GM13977 (cell line): ENCODE measurements at places on chromosomes 16 and 17.

DNA sequence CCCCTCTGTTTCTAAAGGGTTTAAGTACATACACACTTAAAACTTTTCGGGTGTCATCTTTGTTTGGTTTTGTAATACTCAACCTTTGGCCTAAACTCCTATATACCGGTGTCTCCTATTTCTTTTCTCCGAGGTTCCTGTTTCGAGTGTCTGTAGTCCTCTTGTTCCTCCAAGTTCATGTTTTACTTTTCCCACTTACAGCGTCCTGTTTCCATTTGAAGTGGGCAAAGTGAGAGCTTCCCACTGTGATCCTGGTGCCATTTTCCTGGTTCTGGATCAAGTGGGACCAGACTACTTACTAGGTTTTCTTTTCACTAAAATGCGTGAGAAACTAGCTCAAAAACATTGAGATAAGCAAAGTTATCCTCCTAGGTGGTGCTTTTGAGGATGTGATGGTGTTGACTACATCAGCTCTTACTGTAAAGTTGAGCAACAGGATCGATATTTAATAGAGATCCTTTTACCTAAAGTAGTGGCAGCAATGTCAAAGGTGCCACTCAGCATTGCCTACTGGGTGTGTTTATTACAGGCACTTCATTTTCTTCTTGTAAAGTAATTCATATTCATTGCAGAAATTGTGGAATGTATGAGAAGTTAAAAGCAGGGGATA is 1.3 kb downstream of the PSMD3 start:
- no peak for DNase-seq

DNA sequence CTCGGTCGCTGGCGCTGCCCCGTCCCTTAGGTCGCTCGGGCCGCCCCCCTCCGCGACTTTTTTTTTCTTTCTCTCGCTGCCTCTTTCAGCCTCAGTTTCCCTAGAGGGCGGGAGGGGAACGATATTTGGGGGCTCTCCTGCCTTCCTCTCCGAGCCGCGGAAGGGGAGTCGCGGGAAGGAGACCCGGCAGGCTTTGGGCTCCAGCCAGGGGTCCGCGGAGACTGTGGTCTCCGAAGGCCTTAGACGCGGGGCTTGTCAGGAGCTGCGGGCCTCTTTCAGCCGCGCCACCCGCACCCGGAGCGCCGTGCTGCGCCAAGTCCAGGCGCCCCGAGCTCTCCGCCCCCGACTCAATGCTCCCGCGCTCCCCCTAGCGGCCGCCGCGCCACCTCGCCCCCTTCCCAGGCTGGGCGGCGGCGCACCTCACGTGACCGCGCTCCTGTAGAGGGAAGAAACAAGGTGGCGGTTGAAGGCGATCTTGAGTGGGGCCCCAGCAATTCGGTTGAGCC is at the start of gene LRRC37B:
Gene LRRC37B, plus strand, starts transcription at position 427 of the 506 bp plus-strand sequence. CDS start 14,010 bp downstream, outside the sequence.
- peak; percentile 91 for DNase-seq

GRCh38 chr17:79812353-79813258 is 15.7 kb upstream of the CBX8 start:
- no peak for DNase-seq

- DNase-seq, result no peak
Measured at GRCh38 chr17:36935671-36936454, 1.4 kb upstream of the LHX1 start.

DNA sequence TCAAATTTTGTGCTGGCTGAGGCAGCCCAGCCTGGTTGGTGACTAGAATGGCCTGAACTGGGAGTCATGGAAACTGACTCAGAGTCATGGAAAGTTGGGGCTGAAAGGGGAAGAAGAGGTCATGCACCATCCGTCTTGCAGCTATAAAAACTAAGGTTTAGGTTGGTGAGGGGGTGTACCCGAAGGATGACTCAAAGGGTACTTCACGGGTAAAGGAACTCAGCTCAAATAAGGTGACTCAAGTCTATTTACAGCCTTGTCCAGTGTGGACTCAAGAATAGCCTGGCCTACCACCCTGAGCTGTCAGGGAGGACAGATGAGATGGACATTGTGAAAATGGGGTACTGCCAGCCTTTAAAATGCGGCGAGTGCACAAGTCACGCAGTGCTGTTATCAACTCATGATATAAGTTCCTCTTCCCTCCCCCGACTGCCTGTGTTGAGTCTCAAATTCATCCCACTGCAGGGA is 18.6 kb downstream of the CD300LB start:
- DNase-seq, result peak; percentile 9

- peak; percentile 97 for DNase-seq
Measured at GRCh38 chr17:27353461-27354050, 59.6 kb downstream of the WSB1 start.

DNA sequence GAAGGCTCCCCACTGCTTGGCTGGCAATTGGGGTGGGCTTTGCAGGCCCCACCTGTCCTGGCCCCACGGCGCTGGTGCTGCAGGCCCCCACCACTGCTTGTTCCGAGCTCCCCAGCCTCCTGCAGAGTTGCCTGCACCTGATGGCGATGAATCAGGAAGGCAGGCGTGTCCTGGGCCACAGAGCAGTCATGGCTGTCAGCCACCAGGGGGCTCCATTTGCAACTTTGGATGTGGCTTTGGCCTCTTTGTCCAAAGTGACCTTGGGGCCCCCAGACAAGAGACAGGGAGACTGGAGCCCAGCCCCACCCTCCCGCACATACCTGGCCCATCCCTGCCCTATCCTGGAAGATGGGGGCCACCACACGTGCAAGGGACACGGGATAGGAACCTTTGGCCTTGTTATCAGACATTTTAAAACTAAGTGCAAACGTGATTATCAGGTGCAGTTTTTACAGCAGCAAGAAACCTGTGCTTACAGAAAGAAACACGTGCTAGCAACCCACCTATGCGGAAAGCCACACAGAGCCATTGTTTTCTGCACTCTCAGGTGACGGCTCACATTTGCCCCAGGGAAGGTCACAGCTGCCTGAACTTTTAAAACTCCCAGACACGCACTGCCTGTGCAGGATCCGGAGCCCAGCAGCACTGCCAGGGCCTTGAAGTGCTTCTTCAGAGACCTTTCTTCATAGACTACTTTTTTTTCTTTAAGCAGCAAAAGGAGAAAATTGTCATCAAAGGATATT is at the start of gene DNASE1:
Gene DNASE1, plus strand, starts transcription at position 443 of the 743 bp plus-strand sequence. CDS start 683 bp downstream, outside the sequence.
- peak; percentile 84 for DNase-seq

DNA sequence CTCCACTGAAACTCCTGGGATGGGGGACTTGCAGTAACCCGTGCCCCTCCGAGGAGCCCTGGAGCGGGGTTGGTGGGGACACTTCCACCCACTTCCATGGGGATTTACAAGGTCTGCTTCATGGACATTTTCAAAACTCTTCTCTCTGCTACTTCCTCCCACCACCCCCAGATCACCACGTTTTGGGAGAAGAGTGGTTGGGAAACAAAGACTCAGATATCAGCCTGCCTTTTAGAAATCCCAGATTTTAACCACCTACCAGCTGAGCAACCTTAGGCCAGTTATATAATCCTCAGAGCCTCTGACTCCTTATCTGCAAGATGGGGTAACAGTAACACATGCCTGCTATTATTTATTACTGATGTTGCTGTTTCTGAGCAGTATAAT is 184.8 kb downstream of the CCDC182 start:
- DNase-seq, result no peak

- no peak for DNase-seq
Measured at GRCh38 chr17:16906680-16907079, 65.2 kb downstream of the TNFRSF13B start.

DNA sequence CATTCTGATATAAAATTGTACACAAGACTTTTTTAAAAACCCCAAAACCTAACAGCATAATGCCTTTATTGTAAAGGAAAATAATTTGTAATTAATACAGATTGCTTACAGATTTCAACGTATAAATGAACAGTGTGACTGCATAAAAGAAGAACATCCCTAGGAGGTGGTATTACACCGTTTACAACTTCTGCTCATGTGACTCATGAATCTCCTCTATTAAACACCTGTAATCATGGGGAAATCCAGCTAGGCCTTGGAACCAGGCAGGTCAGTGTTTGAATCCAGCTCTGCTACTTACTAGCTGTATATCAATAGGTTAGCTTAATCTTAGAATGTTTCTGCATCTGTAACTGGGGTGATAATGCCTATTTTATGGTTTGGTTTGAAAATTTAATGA is 15.2 kb downstream of the RABEP1 start:
- DNase-seq, result no peak

DNA sequence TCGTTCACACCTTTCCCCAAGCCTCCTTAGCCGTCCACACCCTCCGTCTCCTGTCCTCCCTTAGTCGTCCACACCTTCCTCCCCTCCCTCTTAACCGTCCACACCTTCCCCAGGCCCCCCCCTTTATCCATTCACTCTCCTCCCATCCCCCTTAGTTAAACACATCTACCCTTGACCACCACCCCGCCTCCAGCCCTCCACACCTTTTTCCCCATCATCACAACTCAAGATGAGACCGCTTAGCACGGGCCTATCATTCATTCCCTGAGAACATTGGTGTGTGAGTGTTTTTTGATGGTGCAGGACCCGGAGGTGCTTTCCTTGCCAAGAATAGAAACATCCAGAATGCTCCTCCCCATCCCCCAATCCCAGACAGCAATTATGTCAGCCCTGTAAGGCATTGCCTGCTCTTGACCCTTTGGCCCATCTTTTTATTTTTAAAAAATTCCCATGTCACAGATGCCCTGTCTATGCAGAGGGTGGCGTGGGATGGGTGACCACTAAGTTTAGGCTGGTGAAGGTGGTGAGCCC is 1.4 kb downstream of the TENT4B start:
- no peak for DNase-seq

DNA sequence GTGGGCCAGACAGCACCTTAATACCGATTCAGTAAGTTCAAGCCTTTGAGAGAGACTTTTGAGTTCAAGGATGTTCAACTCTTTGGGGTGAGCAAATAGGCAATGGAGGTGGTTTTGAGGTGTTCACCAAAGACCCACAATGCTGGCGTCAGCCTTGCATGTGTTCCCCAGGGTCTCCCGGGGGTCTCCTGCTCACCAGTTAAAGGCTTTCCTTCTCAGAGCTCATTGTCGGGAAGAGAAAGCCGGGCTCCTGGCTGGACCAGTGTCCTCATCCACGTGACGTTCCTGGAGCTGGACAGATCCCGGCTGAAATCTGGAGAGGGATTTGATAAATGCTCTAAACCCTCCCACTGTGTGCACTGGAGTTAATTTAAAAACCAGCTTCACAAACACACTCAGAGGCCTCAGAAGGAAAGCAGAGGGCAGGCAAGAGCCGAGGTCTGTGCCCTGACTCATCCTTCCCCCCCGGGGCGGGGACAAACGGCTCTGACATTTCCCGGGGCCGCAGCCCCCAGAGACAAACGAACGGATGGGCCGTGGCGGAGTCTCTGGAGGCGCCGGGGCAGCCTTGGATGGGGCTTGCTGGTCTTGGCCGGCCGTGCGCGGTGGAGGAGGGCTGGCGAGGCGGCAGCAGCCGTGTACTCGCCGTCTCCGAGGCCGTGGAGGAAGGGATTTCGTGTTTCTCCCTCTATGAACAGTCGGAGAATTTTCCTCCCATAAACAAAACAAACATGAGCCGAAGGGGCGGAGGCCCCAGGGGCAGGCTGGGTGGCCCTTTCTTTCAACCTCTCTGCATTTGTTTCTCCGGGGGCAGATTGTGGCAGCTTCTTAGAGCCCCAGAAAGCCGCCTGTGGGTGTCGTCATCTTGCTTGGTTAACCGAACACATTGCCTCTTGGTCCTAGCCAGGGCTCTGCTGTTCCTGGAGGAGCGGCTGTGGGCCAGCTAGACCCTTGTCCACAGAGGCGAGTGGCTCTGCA is 94.2 kb downstream of the NTN1 start:
- DNase-seq, result peak; percentile 50

- DNase-seq, result no peak
Measured at GRCh38 chr17:2736956-2737355, 12.5 kb downstream of the CCDC92B start.

DNA sequence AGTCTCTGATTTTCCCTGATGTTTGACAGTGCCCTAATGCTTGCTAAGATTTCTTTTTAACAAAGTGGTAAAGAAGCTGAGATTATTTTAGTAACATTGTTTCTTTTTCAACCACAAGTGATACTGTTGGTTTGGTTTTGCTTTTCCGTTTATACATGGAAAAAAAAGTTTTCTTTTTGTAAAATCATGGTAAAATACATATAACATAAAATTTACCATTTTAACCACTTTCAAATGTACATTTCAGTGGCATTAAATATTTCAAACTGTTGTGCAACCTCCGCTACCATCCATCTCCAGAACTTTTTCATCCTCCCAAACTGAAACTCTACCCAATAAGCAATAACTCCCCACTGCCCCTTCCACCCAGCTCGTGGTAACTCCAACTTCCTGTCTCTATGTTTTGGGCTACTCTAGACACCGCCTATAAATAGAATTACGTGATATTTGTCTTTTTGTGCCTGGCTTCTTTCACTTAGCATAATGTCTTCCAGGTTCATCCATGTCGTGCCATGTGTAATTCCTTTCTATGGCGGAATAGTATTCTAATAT is 4.6 kb downstream of the CIITA start:
- no peak for DNase-seq

DNA sequence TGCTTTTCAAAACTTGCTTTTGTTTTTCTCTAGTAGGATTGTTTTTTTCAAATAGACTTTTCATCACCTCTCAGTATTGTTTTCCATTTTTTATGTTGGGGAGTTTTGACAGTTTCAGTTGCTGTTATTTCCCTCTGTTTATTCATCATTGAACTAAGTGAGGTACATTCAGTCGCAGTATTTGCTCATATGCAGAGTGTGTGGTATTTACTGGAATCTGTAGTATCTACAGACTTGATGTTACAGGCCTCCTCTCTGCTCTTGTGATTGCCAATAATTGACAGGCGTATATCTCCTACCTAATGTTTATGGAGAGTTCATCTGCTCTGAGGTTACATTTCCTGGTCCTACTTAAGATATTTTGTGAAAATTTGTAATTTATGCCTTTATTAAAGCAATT is 49.6 kb downstream of the COX10 start:
- DNase-seq, result peak; percentile 4

DNA sequence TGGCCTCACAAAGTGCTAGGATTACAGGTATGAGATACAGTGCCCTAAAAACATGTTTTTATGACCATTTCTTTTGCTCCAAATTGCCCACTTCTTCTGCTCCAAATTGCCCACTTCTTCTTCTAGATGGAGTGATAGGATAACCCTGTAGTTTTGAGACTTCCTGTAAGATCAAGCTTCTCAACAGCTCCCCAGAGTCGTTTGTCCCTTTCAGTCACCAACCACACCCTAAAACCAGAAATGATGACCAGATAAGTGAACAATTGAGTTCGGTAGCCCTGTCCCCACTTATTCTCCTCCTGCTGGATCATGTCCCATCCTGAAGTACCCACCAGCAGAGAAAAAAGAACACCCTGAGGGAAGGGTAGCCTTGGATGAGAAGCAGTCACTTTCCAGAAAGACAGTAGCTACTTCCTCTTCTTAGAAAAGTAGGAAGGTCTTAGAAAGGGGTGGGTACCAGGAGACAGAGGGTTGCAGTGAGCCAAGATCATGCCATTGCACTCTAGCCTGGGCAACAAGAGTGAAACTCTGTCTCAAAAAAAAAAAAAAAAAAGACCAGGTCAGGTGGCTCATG is 2.5 kb downstream of the ODAD4 start:
- no peak for DNase-seq

DNA sequence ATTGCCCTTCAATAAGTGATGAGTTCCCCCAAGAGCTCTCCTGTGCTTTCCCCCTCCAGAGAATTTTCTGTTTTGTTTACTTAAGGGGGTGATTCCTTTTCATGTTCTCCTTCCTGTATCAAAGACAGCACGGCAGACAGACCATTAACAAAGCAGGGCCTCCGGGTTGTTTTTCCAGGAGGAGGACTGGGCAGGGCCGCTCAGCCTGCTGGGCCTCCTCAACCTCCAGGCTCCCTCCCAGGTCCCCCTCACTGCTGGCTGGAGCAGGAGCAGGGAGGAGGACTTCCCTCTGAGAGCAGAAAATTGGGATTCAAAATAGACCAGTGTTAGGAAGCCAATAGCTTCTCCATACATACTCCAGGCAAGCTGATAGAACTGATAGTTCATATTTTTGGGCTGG is 20.4 kb downstream of the SDK2 start:
- DNase-seq, result no peak
